ENCODE measurements at places on chromosomes 4 and X. TPM values are rescaled to one million over a fixed set of nuclear protein-coding genes. Genes with fewer than 3 reads are reported as not detected.
A peak's percentile ranks its signal among the peaks of the same experiment; 100 is the strongest.

ZNF595 gene
- total RNA-seq = 15.9 TPM

GRCh38 chrX:2463973-2464676, 36.7 kb downstream of the DHRSX start:
- peak; percentile 33 for DNase-seq
- H3K27me3 ChIP-seq = no peaks in the 10 kb centered on the region
- H3K36me3 ChIP-seq = no peaks in the 10 kb centered on the region
- H3K4me1 ChIP-seq = peaks cover 4% of the 10 kb centered on the region
- no peak overlapping the region for H3K4me3 ChIP-seq

- H3K36me3 ChIP-seq = no peaks in the 10 kb centered on the region
- peak overlapping the region; percentile 64 for H3K4me3 ChIP-seq
Observed at GRCh38 chr4:165874791-165875371, 1.8 kb downstream of the TLL1 start.

DNA sequence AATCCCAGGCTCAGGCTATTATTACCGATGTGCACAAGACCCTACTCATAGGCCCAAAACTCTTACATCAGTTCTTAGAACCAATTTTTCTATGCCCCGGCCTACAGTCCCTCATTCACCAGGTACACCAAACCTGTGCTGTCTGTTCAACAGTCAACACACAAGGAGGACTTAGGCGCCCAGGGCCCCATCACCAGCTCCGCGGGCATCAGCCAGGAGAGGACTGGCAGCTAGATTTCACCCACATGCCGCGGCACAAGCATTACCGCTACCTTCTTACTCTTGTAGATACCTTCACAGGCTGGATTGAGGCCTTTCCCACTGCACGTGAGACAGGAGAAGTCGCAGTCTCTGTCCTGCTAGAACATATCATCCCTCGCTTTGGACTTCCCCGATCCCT, 962.5 kb downstream of the RPA4 start:
- no peaks in the 10 kb centered on the region for H3K27me3 ChIP-seq
- DNase-seq = no peak
- H3K36me3 ChIP-seq = no peaks in the 10 kb centered on the region
- no peaks in the 10 kb centered on the region for H3K4me1 ChIP-seq
- no peak overlapping the region for H3K27ac ChIP-seq

DNA sequence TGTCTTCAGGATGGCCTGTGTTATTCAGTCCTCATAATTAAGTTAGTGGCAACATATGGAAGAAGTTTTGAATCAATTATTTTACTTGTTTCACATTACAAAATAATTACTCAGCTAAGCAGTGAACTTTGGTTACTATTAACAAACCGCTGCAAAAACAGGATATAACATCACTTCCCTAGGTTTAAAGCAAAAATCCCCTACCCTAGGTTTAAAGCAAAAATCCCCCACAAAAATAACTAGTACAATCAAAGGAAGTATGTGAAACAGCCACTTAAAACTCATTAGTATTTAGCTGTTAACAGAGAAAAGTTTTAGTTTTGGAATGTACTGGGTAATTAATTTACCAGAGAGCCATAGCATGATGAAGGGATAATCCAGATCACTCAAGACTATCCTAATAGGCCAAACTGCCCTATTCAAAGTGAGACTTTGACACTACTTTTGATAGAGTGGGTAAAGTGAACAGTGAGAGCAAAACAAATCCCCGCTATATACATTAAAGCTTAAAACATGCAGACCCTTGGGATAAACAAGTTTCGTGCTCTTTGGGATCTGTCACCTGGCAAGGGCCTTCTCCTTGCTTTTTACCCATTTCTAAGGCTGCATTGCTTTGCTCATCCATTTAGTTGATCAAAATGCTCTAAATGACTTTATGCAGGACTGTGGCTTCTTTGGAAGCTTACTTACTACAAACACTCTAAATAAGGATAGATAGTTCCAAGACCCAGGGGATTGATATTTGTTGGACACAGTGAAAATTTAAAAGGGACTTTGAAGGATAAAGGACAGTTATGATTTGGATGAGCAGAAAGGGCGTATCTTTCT, 36.4 kb upstream of the GPR174 start:
- no peak for DNase-seq
- H3K27ac ChIP-seq = no peak overlapping the region
- H3K4me1 ChIP-seq = no peaks in the 10 kb centered on the region
- H3K4me3 ChIP-seq = no peak overlapping the region
- no peaks in the 10 kb centered on the region for H3K36me3 ChIP-seq
- no peaks in the 10 kb centered on the region for H3K27me3 ChIP-seq

DNA sequence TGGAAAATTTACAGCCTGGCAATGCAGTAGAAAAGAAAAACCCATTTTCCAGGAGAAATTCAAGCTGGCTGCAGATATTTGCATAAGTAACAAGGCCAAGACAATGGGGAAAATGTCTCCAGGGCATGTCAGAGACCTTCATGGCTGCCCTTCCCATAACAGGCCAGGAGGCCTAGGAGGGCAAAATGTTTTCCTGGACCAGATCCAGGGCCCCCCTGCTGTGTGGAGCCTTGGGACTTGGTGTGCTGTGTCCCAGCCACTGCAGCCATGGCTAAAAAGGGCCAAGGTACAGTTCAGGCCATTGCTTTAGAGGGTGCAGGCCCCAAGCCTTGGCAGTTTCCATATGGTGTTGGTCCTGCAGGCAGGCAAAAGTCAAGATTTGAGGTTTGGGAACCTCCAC, 29.8 kb downstream of the SOX3 start:
- no peaks in the 10 kb centered on the region for H3K36me3 ChIP-seq
- no peak for DNase-seq

DNA sequence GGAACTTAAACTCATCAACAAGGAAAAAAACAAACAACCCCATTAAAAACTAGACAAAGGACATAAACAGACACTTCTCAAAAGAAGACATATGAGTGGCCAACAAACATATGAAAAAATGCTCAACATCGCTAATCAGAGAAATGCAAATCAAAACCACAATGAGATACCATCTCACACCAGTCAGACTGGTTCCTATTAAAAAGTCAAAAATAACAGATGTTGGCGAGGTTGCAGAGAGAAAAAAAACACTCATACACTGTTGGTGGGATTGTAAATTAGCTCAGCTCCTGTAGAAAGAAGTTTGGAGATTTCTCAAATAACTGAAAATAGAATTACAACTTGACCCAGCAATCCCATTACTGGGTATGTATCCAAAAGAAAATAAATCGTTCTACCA, 28.7 kb downstream of the APLN start:
- no peak overlapping the region for H3K4me3 ChIP-seq
- H3K27me3 ChIP-seq = no peaks in the 10 kb centered on the region
- H3K36me3 ChIP-seq = no peaks in the 10 kb centered on the region
- peaks cover 9% of the 10 kb centered on the region for H3K4me1 ChIP-seq

GRCh38 chr4:139938414-139938813, 215.6 kb downstream of the MAML3 start:
- no peaks in the 10 kb centered on the region for H3K36me3 ChIP-seq
- H3K4me1 ChIP-seq = no peaks in the 10 kb centered on the region
- no peaks in the 10 kb centered on the region for H3K27me3 ChIP-seq
- no peak overlapping the region for H3K4me3 ChIP-seq
- no peak for DNase-seq

- no peaks in the 10 kb centered on the region for H3K4me1 ChIP-seq
- H3K27me3 ChIP-seq = peaks cover 15% of the 10 kb centered on the region
- no peak overlapping the region for H3K27ac ChIP-seq
Observed at GRCh38 chr4:6193399-6193798, 7.0 kb downstream of the JAKMIP1 start.

- no peaks in the 10 kb centered on the region for H3K36me3 ChIP-seq
- peaks cover 10% of the 10 kb centered on the region for H3K4me1 ChIP-seq
- H3K27me3 ChIP-seq = no peaks in the 10 kb centered on the region
- no peak overlapping the region for H3K4me3 ChIP-seq
- peak; percentile 29 for DNase-seq
- no peak overlapping the region for H3K27ac ChIP-seq
Observed at GRCh38 chr4:184265546-184266351, 48.1 kb upstream of the ENPP6 start.

GRCh38 chr4:10715696-10716095, 31.1 kb upstream of the CLNK start:
- H3K36me3 ChIP-seq = no peaks in the 10 kb centered on the region
- H3K27ac ChIP-seq = no peak overlapping the region
- no peaks in the 10 kb centered on the region for H3K4me1 ChIP-seq
- no peaks in the 10 kb centered on the region for H3K27me3 ChIP-seq
- peak; percentile 67 for DNase-seq

GRCh38 chrX:20382082-20382481, 115.4 kb upstream of the RPS6KA3 start:
- peaks cover 4% of the 10 kb centered on the region for H3K4me1 ChIP-seq
- no peaks in the 10 kb centered on the region for H3K36me3 ChIP-seq
- no peak for DNase-seq
- H3K27ac ChIP-seq = no peak overlapping the region
- no peak overlapping the region for H3K4me3 ChIP-seq
- H3K27me3 ChIP-seq = no peaks in the 10 kb centered on the region

- no peak for DNase-seq
- H3K27me3 ChIP-seq = peaks cover 4% of the 10 kb centered on the region
- peaks cover 11% of the 10 kb centered on the region for H3K4me1 ChIP-seq
- no peaks in the 10 kb centered on the region for H3K36me3 ChIP-seq
Observed at GRCh38 chr4:183397741-183398297, 46.6 kb upstream of the CDKN2AIP start.

- no peak for DNase-seq
- H3K4me3 ChIP-seq = peak overlapping the region; percentile 89
- no peaks in the 10 kb centered on the region for H3K36me3 ChIP-seq
- peaks cover 2% of the 10 kb centered on the region for H3K4me1 ChIP-seq
Observed at GRCh38 chr4:25235401-25235800, 1.6 kb downstream of the PI4K2B start.

GRCh38 chrX:45232139-45232538, 31.5 kb upstream of the DIPK2B start:
- no peak overlapping the region for H3K27ac ChIP-seq
- H3K27me3 ChIP-seq = no peaks in the 10 kb centered on the region
- no peaks in the 10 kb centered on the region for H3K36me3 ChIP-seq
- H3K4me1 ChIP-seq = no peaks in the 10 kb centered on the region
- no peak overlapping the region for H3K4me3 ChIP-seq

GRCh38 chrX:132407691-132408090, 81.1 kb downstream of the MBNL3 start:
- H3K4me1 ChIP-seq = no peaks in the 10 kb centered on the region
- DNase-seq = no peak
- H3K27ac ChIP-seq = no peak overlapping the region
- no peak overlapping the region for H3K4me3 ChIP-seq
- no peaks in the 10 kb centered on the region for H3K27me3 ChIP-seq

DNA sequence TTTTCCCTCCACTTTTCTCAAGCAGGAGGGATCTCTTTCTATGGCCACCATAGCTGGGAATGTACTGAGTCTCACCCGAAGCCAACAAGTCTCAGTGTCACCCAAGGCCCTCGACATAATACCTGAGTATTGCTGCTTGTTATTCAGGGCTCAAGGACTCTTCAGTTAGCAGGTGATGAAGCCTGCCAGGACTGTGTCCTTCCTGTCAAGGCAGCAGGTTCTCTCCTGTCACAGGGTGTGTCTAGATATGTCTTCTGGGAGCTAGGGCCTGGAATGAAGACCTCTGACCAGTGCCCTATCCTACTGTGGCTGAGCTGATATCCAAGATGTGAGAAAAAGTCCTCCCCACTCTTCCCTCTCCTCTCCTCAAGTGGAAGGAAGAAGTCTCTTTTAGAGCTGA, 391.0 kb upstream of the DIPK2B start:
- no peaks in the 10 kb centered on the region for H3K36me3 ChIP-seq
- no peaks in the 10 kb centered on the region for H3K27me3 ChIP-seq
- H3K4me1 ChIP-seq = no peaks in the 10 kb centered on the region
- DNase-seq = no peak
- H3K27ac ChIP-seq = no peak overlapping the region

Data from astrocyte (in vitro differentiated cells and primary cell).